ENCODE measurements at places on chromosomes 5 and 9.
A peak's percentile ranks its signal among the peaks of the same experiment; 100 is the strongest.

- peak; percentile 19 for DNase-seq
Observed at GRCh38 chr5:102811972-102812371, 56.9 kb downstream of the PAM start.

DNA sequence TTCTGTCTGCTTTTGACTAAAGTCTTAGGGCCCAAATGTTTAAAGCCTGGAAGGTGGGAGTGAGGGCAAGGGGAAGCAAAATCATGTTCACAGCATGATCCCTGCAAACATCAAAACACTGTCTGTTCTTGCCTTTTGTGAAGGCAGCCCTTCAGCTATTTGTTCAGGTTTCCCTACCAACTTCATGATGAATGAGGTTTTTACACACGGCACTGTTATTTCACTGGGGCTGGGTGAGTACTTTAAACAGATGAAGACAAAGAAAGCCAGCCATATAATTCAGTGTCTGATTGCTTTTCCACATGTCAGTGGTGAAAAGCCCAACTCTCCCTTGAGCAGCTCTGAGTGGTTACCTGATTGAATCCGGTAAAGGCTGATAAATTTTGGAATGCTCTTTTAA is 224.7 kb upstream of the GRAMD2B start:
- DNase-seq: no peak

- DNase-seq: no peak
Observed at GRCh38 chr9:21710548-21711191, 91.8 kb upstream of the MTAP start.

GRCh38 chr5:160183075-160183474 is 46.2 kb upstream of the FABP6 start:
- no peak for DNase-seq

DNA sequence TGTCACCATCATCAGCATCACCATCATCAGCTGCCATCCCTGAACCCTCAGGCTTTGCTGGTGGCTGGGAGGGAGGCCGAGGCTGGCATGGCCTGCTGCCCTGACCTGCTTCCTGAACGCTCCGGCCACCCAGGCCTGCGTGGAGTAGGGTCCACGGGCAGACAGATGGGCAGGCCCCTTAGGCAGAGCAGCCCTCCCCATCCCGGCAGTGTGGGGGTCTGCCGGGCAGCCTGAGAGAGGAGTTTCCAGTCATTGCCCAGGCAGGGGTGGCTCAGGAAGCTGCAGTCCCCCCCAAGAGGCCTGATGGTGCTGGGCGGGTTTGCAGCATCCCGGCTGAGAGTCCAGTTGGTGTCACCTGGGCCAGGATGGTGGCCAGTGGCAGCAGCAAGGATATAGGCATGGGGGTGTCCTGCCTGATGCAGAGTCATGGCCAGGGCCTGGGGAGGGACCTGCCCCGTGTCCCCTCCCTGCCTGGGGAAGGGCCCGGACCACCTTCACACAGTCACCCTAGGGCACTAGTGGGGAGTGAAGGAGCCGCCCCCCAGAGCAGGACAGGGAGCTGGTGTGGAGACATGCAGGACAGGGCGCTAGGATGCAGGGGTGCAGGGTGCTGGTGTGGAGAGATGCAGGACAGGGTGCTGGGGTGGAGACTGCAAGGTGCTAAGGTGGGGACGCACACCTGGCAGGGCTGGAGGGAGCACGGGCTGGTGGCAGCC is 7.7 kb upstream of the EGFL7 start:
- DNase-seq: no peak

DNA sequence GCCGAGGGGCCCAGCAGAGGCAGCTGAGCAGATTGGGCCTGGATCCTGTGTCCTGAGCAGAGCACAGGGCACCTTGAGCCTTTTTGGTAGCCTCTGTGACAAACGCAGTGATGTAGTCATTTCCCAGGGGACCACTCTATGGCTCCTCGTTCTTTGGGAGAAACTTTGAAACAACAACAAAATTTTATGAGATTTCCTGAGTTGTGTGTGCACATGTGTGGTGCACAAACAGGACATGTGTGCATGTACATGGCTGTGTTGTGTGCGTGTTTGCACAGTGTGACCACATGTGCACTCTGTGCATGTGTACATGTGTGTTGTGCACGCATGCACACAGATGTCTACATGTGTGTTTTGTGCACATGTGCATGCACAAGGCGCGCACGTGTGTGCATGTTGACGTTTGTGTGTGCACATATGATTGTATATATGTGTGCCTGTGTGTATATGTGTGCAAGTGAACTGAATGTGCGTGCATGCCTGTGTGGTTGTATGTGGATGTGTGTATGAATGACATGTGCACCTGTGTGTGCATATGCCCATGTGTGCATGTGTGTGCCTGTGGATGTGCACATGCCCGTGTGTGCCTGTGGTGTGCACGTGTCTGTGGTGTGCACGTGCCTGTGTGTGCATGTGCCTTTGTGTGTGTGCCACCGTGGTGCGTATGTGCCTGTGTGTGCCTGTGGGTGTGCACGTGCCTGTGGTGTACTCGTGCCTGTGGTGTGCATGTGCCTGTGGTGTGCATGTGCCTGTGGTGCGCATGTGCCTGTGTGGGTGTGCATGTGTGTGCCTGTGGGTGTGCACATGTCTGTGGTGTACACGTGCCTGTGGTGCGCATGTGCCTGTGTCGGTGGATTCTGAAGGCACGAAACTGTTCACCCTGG is 221.6 kb downstream of the CACNA1B start:
- no peak for DNase-seq

DNA sequence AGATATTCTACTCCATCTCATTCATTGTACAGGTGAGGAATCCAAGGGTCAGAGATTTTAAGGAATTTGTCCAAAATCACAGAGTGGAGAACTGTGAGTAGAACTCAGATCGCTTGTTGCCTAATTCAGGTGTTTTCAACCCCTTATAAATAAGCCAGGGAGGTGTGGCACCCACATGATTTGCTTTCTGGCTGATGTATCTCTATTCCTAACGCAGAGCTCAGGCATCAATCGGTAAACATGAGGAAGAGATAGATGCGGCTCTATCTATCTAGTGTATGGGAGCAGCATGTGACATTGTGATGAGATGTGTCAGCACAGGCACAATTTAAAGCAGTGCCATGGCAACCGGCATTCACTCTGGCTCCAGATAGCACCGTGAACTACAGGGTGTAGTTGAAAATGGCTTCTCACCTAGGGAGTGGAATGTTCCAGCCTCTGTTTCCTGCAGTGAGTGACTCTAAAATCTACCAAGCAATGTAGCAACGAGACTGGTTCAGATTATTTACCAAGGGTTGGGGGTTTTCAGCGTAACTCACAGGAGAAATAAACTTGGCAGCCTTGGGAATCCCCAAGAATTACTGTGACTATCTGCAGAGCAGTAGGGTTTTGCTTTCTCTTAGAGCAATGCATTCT is 53.4 kb upstream of the SUB1 start:
- no peak for DNase-seq

GRCh38 chr5:93621327-93621798 is 38.3 kb downstream of the NR2F1 start:
- DNase-seq: no peak

GRCh38 chr5:135615581-135616260 is 36.9 kb upstream of the CXCL14 start:
- no peak for DNase-seq

DNA sequence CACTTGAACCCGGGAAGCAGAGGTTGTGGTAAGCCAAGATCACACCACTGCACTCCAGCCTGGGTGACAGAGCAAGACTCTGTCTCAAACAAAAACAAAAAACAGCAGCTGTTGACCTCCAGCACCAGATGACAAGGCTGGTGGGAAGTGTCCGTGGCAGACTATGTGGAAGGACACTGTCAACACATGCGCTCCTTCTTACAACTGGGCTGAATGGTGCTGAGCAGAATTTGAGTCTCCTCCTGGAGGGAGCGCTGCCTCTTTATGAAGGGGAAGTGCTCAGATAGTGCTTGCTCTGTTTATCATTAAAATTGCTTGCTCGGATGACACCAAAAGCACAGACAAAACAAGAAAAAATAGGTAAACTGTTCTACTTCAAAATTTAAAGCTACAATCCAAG is 9.2 kb upstream of the CFAP157 start:
- DNase-seq: no peak

DNA sequence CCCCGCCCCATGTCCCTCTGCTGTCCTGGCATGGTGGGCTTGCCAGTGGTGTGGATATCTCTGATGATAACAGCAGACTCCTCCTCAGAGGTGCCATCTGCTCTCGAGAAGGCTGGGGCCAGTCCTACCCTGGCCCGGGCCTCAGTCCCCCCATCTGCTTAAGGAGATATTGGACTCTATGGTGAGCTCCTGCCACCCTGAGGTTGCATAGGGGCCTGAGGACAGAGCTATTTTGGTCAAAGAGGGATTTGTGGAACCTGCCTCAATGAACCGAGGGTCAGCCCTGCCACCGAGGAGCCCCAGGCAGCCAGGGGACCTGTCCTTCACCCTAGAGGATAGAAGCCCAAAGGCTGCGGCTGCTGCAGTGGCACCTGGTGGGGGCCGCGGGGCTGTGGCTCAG is 32.6 kb downstream of the NTNG2 start:
- no peak for DNase-seq

GRCh38 chr9:78010445-78010844 is 21.2 kb downstream of the GNAQ start:
- no peak for DNase-seq

DNA sequence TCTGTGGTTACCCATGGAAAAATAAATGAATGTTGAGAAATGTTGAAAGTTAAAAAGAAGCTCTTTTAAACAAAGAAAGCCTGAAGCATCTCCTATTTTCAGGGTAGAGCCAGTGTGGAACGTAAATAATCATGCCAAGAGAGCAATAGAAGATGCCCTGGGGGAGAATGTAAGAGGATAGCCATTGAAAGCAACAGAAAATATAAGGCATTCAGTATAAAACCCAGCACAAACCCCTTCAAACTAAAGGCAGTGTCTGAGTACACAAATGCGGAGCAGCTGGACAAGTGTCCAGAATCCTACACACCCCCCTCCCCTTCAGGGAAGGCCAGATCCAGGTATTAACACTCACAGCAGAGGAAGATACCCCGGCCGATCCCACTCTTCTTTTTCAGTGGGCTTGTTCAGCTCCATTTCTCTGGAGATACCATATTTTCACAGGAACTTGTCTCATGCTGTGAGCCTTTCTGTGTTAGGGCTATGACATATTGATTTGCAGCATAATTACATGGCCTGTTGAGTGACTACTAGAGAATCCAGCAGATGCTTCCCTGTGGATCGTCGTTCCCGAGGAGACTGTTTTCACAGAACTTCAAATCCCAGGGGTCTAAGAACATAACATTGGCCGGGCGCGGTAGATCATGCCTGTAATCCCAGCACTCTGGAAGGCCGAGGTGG is 101.2 kb downstream of the PLK2 start:
- no peak for DNase-seq

- no peak for DNase-seq
Observed at GRCh38 chr5:100188339-100188738, 346.8 kb upstream of the FAM174A start.

DNA sequence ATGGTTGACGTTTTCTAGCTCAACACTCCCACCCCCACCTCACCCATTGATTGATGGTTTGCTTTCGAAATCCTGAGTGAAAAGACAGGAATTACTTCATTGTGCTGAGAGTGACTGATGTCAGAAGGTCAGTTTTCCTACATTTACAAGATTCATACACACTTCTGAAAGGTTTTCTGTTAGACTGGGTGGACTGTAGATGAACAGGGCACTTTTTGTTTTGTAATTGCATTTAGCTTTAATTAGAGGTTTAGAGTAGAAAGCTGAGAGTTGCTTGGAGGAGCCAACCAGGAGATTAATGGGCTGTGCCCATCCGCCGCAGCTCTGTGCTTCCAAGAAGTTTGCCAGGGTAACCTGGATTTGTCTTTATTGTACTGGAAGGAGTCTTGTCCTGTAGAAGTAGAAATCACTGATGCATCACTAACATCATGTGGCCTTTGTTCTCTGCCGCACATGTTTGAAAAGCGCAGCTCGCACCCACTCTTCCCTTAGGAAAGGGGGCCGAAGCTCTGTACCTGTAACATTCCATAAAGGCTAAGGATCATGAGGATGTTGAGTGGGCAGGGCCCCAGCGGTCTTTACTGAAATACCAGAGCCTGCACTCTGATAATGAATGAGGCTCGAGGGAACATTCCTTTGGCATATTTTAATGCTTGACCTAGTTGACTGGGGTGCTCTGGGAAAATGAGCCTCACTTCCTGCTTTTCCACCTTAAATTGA is 267.6 kb upstream of the DMRT1 start:
- DNase-seq: no peak

DNA sequence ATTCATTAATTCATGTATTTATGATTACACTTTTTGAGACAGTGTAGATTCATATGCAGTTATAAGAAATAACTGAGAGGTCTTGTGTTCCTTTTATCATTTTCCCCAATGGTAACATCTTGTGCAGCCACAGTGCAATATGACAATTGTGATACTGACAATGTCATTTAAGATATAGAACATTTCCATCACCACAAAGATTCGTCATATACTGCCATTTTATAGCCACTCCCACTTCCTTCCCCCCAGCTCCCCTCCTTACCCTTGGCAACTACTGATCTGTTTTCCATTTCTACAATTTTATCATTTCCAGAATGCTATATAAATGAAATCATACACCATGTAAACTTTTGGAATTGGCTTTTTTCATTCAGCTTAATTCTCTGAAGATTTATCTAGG is 53.8 kb downstream of the NR2F1 start:
- no peak for DNase-seq

- DNase-seq: no peak
Observed at GRCh38 chr5:55530669-55531068, 4.1 kb downstream of the PLPP1 start.

DNA sequence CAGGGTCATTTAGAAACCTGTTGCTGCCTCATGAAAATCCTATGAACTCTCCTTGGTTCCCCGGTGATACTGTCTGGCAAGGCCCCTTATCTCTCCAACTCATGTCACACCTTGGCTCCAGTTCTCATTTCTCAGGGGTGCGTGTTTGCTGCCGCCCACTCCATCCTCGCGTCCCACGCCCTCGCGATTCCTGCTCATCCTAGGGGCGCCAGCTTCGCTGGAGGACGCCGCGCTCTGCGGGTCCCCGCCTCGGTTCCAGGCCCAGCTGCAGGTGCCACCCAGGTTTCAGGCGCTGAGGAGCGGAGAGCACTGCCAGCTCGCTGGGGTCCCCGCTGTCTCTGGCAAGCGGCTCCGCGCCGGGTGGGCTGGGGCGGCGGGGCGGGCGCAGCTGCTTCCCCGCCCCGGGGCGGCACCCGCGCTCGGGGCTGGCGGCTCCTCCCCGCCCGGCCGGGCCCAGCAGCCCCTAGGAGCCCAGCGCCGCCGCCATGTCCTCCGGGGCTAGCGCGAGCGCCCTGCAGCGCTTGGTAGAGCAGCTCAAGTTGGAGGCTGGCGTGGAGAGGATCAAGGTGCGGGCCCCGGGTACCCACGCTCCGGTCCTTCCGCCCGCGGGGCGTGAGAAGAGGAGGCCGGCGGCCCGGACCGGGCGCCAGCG is at the start of gene GNG10:
GNG10 (plus strand) TSS at position 456 of the 652 bp plus-strand sequence; CDS start at position 486, 30 bp downstream.
- DNase-seq: peak; percentile 21

- DNase-seq: peak; percentile 70
Observed at GRCh38 chr9:113340011-113340699, at the start of gene WDR31. Gene WDR31 (minus strand): TSS chr9:113340275. CDS start chr9:113332022, 8,253 bp downstream.
